HepG2 (cell line): ENCODE measurements at places on chromosomes 2 and 18. TPM values are rescaled to one million over a fixed set of nuclear protein-coding genes. Genes with fewer than 3 reads are reported as not detected.

DNA sequence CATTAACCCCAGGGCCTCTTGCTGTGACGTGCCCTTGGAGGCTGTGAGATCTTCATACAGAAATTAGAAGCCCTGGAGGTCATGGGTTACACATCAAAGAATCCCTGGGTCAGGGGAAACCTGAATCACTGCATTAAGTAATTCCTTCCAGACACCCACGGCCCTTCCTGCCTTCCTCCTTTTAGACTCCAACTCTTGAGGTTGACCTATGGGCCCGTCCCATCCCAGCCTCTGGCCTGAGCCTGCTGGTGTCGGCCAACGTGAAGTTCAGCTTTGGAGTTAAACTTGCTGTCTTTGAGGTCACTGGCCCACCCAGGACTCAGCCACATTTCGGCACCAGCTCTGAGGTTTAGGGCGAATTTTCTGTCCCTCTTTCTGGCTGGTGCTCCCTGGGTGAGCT, 198.3 kb downstream of the ACKR3 start:
- no peak for DNase-seq

- peak; percentile 18 for DNase-seq
Measured at GRCh38 chr2:44362207-44363015, 664 bp downstream of the CAMKMT start.

GRCh38 chr2:128282976-128283810, 35.5 kb downstream of the HS6ST1 start:
- DNase-seq, result no peak

- DNase-seq, result no peak
Measured at GRCh38 chr2:129239141-129239540, 740.3 kb upstream of the RAB6C start.

DNA sequence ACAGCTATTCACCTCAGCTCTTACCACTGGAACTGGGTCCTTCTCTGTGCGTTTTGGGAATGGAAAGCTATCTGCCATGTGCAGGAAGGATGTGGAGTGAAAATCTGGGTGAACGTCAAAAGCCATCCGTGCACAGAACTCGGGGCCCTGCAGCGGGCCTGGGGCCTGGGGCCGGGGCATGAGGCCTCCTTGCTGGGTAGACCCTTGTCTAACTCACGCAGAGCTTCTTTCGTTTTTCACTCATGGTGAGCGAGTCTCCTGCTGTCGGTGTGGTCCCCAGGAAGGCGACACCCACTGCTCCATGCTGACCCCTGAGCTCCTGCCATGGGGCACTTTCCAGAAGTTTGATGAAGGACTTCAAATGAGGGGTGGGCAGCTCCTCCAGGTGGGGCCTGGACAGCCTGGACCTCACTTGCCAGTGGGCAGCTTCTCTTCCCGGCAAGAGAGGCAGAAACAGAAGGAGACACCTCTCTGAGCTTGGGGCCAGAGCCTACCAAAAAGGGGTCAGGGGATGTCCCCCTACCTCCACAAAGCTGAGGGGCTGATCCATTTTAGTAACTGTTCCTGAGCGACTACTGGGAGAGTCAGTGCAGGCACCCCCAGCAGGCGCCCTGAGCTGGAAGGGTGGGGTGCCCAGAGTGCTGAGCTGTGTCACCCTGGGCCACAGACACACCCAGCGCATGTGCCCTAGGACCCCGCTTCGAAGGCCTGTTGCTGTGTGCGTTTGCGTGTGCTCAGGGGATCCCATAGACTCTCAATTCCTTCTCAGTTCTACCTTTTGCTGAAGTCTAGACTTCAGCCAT, 117.7 kb upstream of the HDAC4 start:
- DNase-seq, result no peak

DNA sequence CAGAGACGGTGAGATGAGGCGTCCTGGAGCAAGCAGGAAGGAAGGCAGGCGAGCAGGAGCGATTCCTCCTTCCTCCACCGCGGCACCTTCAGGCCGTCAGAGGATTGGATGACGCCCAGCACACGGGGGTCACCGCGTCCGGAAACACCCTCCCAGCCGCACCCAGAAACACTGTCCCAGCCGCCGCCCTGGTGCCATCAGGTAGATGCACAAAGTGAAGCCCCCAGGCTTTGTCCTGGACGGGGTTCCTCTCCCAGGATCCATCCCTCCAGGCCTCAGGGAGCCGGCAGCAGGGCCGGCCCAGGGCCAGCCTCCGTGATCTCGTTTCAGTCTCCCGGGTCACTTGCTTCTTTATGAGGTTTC, 31.5 kb downstream of the RTP5 start:
- DNase-seq, result no peak

- DNase-seq, result peak; percentile 77
Measured at GRCh38 chr2:8364668-8365067, 317.2 kb upstream of the ID2 start.

- DNase-seq, result no peak
Measured at GRCh38 chr2:222895144-222895543, 34.3 kb downstream of the ACSL3 start.

DNA sequence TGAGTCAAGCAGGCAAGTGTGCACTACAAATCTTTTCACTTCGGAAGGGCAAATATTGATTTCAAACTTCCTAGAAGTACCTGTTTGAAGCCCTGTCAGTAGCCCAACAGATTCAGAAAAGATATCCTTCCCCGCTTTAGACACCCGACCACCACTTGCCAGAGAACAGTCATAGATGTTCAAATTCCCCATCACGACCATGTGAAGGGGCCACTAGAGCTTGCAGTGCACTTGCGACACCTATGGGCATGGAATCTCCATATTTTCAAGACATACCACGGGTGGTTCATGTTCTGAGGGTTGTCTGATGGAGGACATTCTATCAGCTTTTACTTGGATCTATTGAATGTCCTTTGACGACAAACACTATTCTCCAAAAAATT, 23.8 kb downstream of the GNLY start:
- no peak for DNase-seq

- no peak for DNase-seq
Measured at GRCh38 chr2:110873056-110873502, 140.7 kb downstream of the ACOXL start.

GRCh38 chr2:156708051-156708450, 271.9 kb downstream of the GPD2 start:
- no peak for DNase-seq

GRCh38 chr2:168649562-168649961, 152.9 kb upstream of the NOSTRIN start:
- DNase-seq, result no peak

- no peak for DNase-seq
Measured at GRCh38 chr18:6796511-6796910, 67.0 kb downstream of the ARHGAP28 start.

- no peak for DNase-seq
Measured at GRCh38 chr2:95215018-95215612, 7.8 kb downstream of the ZNF892 start.

DNA sequence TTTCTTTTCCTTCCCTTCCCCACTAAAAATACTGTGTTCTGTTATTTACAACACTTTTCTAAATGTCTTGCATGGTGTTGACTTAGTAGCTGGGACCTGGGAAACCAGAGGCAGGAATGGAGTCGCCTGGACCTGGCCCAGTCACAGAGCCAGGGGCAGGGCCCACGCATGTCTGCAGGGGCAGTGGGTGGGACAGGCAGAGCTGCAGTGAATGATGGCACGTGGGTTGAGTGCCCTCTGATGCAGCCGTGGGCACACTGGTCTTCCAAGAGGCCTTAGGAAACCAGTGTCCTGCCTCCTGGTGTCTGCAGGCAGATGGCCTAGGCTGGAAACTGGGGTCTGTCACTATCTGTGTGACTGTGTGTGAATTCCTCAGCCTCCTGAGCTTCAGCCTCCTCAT, 46.8 kb downstream of the ARHGEF4 start:
- no peak for DNase-seq

Gene FSHR
- polyA plus RNA-seq, result not detected in 2 replicates

Gene GCFC2
- polyA plus RNA-seq, result 22.5 and 26.8 TPM in 2 replicates

Gene DTNB
- 21.7 and 23.9 TPM in 2 replicates for polyA plus RNA-seq

Gene PDE11A
- 1.3 and 1.7 TPM in 2 replicates for polyA plus RNA-seq

Gene LYPD6B
- not detected in 2 replicates for polyA plus RNA-seq
